Stimulated activated CD4-positive, alpha-beta T cell treated with anti-CD3 and anti-CD28 coated beads, Interleukin-4, amount 100 ng/mL, for 24 hours (primary cell): ENCODE measurements at places on chromosomes 7 and 10.

DNA sequence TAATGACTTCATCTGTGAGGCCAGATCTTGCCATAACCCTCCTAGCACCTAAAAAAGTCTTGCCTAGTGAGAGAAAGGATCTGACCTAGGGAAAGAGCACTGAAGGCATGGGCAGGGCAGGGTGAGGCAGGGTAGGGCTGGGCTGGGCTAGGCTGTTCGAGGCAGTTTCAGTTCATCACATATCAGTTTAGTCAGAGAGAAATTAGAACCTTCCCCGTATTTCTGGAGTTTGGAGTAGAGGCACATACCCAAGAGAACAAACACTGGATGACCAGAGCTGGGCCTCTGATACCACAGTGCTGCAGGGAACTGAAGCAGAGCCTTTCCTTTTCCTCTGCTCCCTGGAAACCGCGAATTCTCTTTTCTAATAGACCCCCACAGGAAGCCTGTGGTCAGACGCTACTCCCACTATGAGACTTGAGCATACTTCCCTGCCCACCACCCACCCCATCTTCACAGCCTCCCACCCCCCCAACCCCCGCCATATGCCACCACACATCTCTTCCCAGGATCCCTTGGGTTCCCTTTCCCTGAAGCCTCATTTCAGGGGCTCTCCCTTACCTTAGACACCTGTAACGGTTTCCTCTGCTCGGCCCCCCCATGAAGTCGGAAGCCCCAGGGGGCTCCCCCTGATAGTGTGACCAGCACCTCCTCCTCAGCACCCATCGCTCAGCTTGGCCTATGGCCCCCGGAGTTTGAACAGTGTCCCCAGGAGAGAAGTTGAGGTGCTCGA lies 406 bp downstream of the SYNPO2L start:
- DNase-seq: no peak

DNA sequence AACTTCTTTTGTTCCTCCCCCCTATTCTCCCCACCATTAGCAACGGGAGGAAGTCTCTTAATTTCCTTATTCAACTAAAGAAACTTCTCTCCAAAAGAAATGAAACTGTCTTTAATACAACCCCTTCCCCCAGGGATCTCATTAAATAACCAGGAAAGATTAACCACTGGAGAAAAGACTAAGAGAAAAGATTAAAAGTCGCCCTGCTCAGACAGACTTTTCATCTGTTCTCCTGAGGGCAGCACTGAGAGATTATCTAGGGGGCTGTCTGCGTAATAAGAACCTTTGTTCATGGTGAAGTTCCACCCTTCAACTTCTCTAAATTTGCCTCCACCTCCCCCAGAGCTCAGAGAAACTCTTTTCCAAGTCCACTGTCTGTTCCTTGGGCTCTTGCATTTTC lies 105.5 kb downstream of the HGF start:
- DNase-seq: no peak

DNA sequence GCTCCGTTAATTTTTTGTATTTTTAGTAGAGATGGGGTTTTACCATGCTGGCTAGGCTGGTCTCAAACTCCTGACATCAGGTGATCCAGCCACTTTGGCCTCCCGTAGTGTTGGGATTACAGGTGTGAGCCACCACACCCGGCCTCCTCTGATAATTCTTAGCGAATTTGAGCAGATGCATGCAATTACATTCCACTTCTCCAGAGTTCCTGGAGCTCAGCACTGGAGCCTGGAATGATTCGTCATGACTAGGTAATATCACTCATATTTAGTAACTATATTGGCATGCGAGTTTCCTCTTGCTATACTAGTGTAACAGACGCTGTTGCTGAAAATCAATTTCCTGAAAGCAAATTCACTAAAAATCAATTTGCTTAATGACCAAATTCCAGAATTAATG lies 86.8 kb downstream of the MKX start:
- DNase-seq: no peak

- no peak for DNase-seq
Observed at GRCh38 chr7:83873459-83873858, 224.5 kb upstream of the SEMA3E start.

DNA sequence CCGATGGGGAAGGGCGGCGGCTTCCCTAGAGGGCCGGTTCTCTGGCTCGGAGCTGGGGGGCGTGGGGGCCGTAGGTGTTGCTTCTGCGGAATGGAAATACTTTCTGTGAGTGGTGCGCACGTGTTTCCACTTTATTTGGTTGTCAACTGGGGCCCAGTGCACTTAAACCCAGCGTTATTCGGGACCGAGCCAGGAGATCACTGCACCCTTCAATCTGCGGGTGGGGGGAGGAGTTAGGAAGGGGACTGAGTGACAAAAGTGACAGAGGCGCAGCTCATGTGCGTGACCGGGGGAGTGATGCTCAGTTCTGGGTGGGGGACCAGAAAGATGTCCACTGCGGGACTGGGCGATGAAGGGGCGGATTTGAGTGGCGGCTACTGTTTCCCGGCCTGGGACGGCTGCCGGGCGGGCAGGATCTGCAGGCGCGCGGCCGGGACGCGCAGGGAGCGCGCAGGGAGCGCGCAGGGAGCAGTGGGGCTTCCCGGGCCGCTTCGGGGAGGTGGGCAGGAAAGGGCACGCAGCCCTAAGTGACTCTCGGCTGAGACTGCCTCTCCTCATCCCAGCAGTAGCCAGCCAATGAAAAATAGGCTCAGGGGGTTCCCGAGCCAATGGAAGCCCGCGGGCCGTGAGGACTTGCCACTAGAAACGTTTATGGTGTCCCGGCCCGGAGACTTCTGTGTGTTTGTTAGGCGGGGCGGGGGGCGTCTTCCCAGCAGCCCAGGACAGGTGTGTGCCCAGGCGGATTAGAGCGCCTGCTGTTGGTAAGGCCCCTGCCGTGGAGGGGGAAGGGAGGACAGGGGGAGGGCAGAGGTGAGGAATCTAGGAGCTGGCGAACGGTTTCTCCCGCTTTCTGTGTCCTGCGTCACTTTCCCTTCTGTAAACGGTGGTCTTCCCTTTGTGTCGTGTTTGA lies 54.3 kb upstream of the KDM7A start:
- peak; percentile 68 for DNase-seq

- no peak for DNase-seq
Observed at GRCh38 chr10:114347791-114348190, 56.5 kb downstream of the AFAP1L2 start.

GRCh38 chr10:103177123-103177522 lies 15.9 kb downstream of the NT5C2 start:
- DNase-seq: no peak

DNA sequence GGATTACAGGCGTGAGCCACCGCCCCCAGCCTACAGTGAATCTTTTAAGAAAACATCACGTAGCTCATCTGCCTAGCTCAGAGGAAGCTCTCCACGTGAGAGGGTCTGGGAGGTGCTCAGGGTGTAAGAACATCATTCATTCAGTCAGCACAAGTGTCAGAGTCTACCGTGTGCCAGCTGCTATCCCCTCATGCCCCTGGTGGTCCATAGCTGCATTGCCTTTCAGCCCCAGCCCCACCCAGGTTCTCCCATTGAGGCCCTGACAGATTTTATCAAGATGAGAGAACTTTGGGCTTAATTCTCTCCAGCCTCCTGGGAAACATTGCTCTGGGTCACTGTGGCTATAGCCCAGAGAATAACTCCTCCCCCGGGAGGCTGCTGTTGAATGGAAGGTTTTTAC lies 45.1 kb downstream of the ZNF503 start:
- no peak for DNase-seq

GRCh38 chr7:46970131-46970430 lies 611.8 kb downstream of the TNS3 start:
- DNase-seq: no peak

DNA sequence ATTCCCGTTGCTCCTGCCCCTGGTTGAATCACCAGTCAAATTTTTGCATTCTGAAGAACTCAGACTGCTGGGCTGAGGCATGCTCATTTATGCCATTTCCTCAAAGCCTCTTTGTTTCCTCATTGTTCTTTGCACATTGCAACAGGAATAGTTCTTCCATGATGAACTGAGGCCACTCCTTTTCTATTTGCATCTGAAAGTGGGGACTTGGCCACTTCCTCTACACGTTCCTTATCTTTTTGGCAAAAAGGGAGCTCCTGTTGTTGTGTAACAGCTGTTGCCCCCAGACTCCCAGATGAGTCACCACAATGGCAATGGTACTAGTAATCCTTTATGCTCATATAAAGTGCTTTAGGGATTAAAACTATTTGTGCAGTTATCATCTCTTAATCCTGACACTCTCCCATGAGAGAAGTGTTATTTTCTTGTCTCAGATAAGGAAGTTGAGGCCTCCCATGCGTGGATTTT lies 20.1 kb upstream of the ITPRID1 start:
- no peak for DNase-seq

- no peak for DNase-seq
Observed at GRCh38 chr10:109780997-109781396, 142.3 kb downstream of the XPNPEP1 start.

- DNase-seq: no peak
Observed at GRCh38 chr7:108189733-108190388, 59.7 kb upstream of the LAMB4 start.
